ENCODE measurements at places on chromosomes 13 and 19.
A peak's percentile ranks its signal among the peaks of the same experiment; 100 is the strongest.

- DNase-seq, result peak; percentile 89
Observed at GRCh38 chr19:11339254-11340098, at the start of gene RAB3D. TSS of gene RAB3D (minus strand) at chr19:11339657. CDS start at chr19:11337399, 2,258 bp downstream.

- no peak for DNase-seq
Observed at GRCh38 chr13:39688699-39689405, 33.4 kb downstream of the COG6 start.

DNA sequence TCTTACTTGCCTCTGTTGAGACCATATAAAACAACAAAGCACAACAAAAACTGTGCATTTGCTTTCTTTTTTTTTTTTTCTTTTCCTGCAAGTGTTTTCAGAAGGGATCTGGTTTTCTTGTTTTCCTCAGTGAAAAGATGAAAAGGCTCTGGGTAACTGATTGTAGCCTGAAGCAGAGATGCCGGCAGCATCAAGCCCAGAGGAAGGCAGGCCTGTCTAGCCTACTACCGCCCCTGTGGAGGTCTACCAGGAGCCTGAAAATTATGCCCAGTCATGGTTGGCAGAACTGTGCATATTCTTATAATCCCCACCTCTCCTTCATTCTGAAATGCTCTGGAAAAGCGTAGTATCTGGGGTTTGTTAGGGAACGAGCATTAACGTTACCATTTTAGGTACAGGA is 32.6 kb upstream of the MEDAG start:
- DNase-seq, result no peak

DNA sequence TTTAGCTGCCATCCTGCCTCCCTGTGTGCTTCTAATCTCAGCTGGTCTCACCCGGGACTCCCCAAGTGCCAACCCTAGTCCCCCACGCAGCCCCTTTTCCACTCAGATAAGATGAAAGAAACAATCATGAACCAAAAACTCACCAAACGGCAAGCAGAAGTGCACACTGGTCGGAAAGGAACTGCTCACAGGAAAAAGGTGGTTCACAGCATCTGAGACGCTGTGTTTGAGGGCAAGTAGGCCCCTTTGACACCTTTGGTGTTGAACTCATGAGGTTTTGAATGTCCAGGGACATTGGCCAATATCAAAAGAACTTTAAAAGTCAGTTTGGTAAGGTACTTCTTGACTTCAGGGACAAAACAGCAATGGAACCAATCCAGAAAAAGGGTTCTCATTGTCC is 20.4 kb upstream of the ACOD1 start:
- DNase-seq, result no peak

GRCh38 chr13:73508841-73509240 is 450.0 kb downstream of the KLF5 start:
- no peak for DNase-seq

All from stimulated activated CD4-positive, alpha-beta T cell treated with anti-CD3 and anti-CD28 coated beads, TNF-alpha, amount 100 ng/mL, for 24 hours (primary cell).